ENCODE measurements at places on chromosomes 2 and 18.

GRCh38 chr2:228377533-228377932 lies 196.0 kb upstream of the SPHKAP start:
- DNase-seq, result no peak

GRCh38 chr2:101698844-101699754 lies 1.6 kb downstream of the MAP4K4 start:
- DNase-seq, result no peak

GRCh38 chr18:49961271-49961670 lies 147.9 kb upstream of the ACAA2 start:
- no peak for DNase-seq

- DNase-seq, result no peak
Measured at GRCh38 chr2:120123090-120123489, 100.1 kb downstream of the TMEM185B start.

DNA sequence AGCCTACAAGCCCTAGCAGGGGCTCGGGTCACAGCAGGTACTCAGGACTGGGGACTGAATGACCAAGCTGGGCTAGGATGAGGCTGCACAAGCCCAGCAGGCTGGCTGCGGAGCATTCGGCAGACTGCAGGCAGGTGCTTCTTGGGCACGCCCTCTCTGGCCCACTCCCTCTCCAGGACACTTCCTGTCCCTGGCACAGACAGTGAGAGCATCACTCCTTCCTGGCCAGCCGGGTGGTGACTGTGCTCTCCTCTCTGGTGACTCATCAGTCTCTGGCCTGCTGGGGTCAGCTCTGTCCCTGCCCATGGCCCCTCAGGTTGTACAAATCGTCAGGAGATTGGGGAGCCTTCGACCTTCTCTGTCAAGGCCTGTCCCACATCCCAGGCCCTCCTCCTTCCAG lies 22.5 kb downstream of the C1QL2 start:
- no peak for DNase-seq

GRCh38 chr2:26723991-26724750 lies 31.6 kb downstream of the KCNK3 start:
- DNase-seq, result peak; percentile 68

DNA sequence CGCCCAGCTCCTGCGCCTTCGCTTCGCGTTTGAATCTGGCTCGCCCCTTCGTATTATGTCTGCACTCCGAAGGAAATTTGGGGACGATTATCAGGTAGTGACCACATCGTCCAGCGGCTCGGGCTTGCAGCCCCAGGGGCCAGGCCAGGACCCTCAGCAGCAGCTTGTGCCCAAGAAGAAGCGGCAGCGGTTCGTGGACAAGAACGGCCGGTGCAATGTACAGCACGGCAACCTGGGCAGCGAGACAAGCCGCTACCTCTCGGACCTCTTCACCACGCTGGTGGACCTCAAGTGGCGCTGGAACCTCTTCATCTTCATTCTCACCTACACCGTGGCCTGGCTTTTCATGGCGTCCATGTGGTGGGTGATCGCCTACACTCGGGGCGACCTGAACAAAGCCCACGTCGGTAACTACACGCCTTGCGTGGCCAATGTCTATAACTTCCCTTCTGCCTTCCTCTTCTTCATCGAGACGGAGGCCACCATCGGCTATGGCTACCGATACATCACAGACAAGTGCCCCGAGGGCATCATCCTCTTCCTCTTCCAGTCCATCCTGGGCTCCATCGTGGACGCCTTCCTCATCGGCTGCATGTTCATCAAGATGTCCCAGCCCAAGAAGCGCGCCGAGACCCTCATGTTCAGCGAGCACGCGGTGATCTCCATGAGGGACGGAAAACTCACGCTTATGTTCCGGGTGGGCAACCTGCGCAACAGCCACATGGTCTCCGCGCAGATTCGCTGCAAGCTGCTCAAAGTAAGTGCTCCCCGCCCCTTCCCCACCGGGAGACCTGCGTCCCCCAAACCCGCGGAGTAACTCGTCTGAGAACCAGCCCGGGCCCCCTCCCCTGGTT lies 453 bp downstream of the KCNJ3 start:
- DNase-seq, result no peak

GRCh38 chr2:26000561-26001082 lies 18.3 kb upstream of the KIF3C start:
- peak; percentile 53 for DNase-seq
